T-helper 9 cell (primary cell): ENCODE measurements at places on chromosomes 3 and 15.

DNA sequence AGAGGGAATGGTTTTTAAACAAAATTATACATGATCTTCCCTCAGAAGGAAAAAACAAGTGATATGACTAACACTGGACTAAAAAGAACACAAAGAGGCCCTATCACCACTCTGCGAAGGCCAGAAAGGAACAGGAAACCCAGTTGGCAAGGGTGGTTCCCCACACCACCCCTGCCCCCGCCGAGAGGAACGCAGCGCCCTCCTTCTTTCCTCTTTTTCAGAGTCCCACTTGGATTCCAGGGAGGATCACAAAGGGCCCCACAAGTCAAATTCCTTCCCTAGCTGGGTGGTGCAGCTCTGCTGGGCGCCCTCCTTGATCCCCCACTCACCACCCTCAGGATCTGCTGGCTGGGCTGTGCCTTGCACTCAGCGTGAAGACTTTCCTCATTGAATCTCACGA lies 29.8 kb downstream of the PLA1A start:
- no peak for DNase-seq

- no peak for DNase-seq
Observed at GRCh38 chr15:74006774-74007639, 12.5 kb downstream of the PML start.

DNA sequence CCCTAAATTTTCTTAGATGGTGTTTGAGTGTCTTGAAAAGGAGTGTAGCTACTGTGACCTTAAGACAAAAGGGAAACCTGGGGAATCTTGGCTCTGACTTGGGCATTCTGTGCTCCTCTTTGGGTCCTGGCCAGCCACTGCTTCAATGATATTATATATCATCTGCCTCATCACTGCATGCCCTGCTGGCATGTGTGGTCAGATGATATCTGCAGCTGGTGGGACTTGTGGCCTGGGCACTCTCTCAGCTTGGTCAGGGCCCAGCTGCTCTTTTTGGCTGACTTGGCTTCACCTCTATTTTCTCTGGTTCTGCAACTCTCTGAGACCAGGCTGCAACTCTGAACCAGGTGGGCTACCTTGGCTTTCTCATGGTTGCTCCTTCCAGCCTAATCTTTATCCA lies 446.1 kb upstream of the RARB start:
- no peak for DNase-seq

- DNase-seq = no peak
Observed at GRCh38 chr3:113714702-113715101, 18.3 kb upstream of the USF3 start.

DNA sequence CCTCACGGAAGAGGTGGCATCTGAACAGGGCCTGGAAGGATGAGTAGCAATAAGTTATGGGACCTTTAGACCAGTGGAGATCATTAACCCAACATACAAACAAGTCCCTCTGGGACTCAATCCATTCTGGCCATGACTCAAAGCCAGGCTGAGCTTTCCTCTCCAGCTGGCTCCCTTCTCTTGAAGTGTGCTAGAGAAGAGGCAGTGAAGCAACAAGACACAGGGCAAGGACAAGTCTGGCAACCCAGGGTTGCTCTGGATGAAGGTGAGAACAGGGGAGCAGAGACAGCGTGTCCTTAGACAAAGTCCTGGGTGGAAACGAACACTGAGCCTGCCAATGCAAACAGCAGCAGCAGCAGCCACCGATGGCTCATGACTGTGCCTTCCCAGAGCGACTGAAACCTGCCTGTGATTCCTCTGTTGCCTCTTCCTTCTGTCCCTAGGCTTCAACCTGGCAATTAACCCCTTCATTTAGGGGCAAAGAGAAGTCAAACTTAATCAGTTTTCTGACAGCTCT lies 86.8 kb downstream of the BDH1 start:
- DNase-seq = no peak

GRCh38 chr3:55481744-55482495 lies 5.2 kb downstream of the WNT5A start:
- DNase-seq = no peak

GRCh38 chr3:197801891-197802778 lies 11.1 kb downstream of the LRCH3 start:
- DNase-seq = no peak

DNA sequence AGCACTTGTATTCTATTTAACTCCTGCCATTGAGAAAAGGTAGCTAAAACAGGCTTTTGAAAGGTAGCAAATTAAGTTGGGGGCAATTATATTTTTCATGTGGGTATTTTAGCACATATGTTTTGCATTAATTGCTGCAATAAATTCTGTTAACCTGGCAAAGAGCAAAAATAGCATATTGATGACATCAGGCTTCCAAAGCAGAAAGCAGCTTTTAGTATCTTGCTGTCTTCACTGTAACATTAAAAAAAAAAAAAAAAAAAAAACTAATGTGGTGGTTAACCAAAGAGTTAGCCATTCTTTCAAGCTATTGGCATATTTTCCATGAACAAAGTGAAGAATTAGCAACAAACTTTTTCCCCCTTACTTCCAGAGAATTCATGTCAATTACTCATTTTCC lies 9.1 kb downstream of the EPHA3 start:
- DNase-seq = no peak

DNA sequence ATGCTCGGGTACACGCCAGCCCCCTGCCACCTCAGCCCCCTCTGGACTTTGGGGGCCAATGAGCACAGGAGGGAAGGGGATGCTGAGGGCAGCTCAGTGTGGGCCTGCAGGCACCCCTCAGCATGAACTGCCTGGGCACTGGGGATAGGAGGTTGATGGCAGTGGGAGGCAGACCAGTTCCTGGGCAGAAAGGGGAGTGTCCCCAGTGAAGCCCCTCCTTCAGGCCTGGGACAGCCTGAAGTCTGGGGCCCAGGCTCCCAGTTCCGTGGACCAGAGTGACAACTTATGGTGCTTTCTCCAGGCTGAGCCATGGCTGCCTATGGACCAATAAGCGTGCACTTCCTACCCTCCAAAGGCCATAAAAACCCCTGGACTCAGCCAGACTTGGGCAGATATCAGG lies 63.3 kb upstream of the IMPG2 start:
- no peak for DNase-seq

DNA sequence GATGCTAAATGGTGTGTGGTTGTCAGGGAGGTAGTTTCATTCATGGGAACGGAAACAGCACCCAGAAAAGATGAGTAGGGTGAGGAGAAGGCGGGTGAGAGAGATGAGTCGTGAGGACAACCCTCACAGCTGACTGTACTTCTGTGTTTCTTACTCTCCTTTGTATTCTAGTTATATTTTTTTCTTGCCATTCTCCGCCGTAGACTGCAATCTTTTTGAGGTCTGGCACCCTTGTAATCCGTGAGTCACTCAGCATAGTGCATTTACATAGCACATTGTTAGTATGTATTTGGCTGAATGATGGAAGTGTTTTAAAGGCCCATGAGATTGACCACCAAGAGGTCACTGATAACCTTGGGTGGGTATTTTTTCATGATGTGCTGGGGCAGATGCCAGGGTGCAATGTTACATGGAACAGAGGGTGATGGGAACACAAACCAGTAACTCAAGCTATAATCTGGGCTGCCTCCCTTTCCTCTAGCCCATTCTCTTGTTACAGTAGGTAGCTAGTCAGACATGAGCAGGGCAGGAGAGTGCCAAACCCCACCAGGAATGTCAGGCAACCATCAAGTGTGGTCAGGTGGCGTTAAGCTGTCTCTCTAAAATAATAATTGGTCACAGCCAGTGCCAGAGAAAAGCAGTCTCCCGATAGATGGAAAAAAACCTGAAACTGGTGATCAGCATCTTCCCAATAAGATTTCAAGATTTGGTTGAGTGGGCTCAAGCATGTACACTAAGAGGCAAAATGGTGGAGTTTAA lies 18.8 kb upstream of the DGKG start:
- no peak for DNase-seq
